ENCODE measurements at places on chromosomes 7 and 10.

DNA sequence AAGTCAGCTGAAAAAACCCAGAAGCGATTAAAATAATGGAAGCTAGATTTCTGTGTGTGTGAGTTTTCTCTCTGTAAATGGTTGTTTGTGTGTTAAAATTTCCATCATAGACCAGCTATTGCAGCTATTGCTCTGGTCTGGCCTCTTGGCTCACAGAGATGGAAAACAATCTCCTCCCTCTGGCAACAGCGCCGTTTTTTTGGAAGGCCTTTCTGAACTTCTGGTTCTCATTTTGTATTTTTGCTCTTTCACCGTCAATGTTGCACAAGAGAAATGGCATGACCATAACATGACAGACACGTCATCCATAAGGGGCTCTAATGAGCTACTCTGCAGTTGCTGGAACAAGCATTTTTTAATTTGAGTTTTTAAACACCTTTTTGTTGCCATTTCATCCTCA, 91.0 kb downstream of the CUBN start:
- no peak for DNase-seq

DNA sequence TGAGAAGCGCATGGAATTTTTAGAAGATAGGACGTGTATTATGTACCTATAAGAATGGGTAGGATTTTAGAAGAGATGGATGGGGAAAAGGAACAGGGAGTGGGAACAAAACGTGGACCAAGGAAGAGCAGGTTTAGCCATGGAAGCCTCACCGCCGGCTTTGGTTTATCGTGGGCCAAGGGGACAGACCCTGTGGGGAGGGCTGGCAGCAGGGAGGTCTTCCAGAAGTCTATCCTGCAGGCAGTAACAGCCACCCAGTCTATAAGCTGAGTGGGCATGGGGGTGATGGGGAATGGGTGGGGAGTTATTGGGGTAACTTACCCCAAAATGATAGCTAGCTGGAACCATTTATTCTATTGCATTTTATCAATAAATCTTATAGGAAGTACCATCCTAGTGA, 44.9 kb downstream of the IKZF1 start:
- DNase-seq: no peak

DNA sequence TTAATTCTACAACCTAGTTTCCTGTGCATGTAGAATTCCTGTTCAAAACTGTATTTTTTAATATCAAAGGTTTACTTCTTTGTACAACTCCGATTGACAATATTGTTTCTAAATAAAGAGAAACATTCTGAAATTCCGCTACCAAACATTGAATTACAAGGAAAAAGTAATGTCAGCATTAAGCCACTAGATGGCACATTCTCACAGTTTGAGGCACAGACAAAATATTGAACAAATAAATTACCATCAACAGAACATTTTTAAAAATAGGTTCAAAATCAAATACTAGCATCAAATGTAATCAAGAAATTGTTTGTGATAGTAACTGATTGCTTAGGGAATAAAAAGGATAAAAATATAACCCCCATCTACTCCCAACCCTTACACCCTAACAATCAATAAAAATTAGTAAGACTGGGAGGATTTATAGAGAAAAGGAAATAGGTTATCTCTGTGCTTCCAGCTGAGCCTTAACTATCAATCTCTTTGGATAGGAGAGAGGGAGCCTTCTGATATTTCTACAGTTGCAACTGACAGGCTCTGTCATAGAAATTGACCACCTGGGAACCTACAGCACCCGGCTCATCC, 86.6 kb upstream of the C7orf33 start:
- DNase-seq: no peak

- DNase-seq: no peak
These were observed 9.8 kb downstream of the ALOX5 start for GRCh38 chr10:45383682-45384330.

GRCh38 chr10:122570920-122571319, 10.4 kb downstream of the DMBT1 start:
- DNase-seq: no peak

DNA sequence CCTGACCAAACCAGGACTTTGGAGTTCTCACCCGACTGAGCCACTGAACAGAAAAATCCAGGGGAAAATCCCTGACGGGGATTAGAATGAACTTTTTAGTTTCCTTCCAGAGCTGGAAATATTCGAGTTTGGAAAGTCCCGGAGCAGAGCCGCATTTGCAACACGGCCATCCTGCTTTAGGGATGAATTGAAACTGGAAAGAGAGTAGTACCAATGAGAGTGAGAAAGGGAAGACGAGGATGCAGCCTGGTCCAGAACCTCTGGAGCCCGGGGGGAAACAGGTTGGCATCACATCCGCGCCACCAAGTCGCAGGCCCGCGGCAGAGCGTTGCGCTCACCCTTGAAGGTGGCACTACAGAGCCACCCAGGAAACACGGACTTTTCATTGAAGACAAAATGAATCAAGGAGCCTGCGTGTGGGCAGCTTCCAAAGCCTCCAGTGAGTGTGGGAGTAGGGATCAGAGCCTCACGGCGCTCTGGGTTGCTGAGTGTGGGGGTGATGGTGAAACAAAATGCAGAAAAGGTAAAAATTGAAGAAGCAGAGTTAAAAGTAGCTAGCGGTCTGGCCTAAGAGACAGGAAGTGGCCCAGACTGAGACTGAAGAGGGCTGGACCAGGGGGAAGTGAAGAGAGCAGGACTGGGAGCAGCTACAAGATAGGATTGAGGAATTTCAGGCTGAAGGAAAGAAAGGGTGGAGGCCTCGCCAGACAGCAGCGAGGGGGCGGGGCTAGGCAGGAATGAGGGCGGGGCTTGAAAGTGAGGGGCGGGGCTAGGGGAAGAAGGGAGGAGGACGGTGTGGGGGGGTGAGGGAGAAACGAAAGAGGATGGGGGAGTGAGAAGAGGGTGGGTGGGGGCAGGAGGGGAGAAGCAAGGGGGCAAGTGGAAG, 1.8 kb downstream of the SMURF1 start:
- peak; percentile 53 for DNase-seq

DNA sequence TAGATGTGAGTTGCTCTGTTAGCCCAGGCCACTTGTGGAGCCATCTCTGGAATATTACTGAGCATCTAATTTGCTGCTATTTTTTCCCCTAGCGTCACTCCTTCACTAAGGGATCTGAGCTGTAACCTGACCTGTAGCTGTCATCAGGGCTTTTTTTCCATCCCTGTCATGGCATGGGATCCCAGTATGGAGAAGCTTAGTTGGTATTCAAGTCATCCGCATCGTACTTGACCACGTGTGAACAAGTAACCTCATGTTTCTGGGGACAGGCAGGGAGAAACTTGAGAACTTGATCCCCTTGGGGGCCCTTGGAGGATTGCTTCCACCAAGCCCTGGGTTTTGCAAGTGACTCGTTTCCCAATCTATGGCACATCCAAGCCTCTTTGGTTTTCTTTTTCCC, 474.4 kb upstream of the GALNT17 start:
- DNase-seq: no peak

DNA sequence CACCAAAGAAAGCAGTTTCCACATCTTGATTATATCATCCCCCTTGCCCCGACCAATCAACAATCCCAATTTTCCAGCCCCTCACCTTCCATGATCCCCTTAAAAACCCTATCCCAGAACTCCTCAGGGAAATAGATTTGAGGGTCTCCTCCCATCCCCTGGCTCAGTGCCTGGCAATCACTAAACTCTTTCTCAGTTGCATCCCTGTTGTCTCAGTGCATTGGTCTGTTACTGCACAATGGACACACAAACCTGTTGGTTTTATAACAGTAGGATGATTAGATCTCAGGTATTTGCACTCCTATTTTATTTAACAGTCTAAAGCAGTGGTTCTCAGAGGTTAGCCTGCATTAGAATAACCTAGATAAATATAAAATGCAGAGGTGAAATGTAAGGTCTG, 45.2 kb upstream of the RELN start:
- no peak for DNase-seq

- no peak for DNase-seq
These were observed 829.0 kb downstream of the TNS3 start for GRCh38 chr7:46752881-46753366.

DNA sequence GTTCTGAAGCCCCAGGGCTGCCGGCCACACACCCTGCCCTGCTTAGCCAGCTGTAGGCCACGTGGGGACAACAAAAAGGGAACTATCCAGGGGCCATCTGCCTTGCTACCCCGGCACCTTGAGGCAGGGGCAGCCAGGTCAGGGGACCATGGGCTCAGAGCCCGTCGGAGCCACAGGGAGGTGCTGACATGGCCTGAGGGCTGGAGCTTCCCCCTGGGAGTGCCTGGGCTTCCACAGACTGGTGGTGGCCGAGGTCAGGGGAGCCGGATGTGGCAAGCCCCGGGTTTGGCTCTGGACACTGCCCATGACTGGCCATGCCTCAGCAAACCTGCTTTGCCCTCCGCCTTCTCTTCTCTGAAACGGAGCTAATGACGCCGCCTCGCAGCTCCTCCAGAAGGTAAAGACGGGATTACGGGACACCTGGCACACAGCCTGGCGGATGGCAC, 178.5 kb downstream of the EBF3 start:
- no peak for DNase-seq

GRCh38 chr7:85522070-85522469, 335.2 kb upstream of the SEMA3D start:
- DNase-seq: no peak

GRCh38 chr7:1611708-1612241, 41.9 kb upstream of the PSMG3 start:
- DNase-seq: no peak

GRCh38 chr10:78461333-78461732, 427.7 kb downstream of the RPS24 start:
- no peak for DNase-seq

DNA sequence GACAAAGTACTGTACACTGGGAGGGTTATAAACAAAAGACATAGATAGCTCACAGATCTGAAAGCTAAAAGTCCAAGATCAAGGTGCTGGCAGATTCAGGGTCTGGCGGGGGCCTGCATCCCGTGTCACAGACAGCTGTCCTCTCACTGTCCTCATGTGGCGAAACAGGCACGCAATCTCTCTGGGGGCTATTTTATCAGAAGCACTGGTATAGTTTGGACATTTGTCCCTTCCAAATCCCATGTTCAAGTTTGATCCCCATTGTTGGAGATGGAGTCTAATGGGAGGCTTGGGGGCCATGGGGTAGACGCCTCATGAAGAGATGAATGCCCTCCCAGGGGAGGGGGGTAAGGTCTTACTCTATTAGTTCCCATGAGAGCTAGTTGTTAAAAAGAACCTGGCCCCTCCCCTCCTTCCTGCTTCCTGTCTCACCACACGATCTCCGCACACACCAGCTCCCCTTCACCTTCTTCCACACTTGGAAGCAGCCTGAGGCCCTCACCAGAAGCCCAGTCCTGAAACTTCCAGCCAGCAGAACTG, 72.5 kb upstream of the UCN3 start:
- no peak for DNase-seq

- no peak for DNase-seq
These were observed 47.9 kb upstream of the ITPRID1 start for GRCh38 chr7:31466036-31466435.

DNA sequence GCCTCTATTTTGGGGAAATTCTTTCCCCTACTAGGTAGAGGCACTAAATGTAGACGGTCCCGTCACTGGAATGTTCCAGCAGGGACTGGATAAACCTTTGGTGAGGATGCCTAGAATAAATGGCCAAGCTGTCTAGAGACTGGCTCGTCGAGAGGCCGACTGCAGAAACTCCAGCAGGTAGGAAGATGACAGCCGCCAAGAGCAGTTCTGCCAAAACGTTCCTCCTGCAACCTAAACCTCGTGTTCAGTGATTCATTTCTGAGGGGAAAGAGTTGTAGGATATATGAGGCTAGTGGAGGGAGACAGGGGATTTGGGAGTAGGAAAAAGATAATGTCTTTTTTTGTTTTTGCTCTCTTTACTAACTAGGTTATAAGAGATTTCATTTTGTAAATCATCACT, 184.7 kb upstream of the GDF10 start:
- DNase-seq: no peak

- no peak for DNase-seq
These were observed 18.9 kb downstream of the IFT22 start for GRCh38 chr7:101302641-101303101.

DNA sequence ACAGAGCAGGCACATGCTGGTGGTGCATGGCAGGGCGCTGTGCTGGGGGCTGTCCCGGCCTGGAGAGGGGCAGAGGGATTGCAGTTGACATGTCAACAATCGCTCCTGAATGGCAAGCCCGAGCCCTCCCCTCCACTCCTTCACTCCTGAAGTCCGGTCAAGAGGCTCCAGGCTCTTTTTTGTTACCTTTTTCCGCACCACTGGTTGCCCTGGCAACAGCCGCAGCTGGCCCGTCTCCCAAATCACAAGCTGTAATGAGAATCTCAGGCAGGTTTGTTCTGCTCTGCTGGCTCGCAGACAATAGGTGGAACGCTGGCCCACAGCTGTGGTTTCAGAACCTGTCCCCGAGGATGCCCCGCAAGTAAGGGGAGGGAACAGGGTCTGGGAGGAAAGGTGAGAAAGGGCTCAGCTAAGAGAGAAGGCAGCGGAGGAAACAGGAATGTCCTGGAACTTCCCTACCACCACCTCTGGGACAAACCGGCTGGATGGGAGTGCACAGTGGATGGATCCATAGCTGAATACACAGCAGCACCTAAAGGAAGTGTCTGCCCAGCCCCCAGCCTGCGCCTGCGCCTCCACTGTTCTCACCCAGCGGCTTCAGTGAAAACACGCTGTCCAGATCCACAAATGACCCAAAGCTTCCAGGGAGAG, 58.9 kb downstream of the CALML3 start:
- DNase-seq: no peak

- DNase-seq: no peak
These were observed 212.2 kb downstream of the CUX1 start for GRCh38 chr7:102029616-102030015.

DNA sequence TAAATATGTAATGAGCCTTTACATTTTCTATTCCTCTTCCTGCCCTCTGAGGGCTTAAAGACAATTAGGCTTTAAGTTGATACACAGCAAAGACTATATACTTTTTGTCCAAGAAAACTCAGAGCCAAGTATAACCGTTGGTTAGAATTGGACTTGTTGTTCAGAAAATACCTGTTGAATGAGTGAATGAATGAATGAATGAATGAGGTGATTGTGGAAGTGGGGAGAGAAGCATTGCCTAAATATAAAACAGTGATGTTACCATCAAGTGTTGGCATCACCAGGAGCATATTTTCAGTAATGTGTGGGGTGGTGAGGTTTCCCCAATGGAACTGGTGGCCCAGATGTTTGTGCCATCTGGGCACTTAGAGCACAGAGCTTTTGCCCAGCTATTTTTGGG, 106.9 kb downstream of the AOAH start:
- no peak for DNase-seq

DNA sequence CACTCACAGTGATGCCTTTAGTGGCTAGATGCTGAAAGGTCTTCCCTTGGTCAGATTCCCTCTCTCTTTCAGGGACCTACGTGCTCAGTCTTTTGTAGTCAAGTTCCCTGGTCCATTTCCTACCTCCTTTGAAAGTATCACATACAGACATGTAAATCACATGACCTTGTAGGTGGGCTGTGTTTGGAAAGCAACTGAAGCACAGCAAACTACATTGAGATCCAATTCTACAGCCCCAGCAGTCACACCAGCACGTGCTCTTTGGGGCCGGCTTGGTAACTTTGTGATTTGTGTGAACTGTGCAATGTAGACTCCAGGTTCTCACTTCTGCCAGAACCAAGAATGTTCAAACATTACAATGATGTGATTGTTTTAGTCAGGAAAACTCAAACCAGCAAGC, 89.7 kb upstream of the PLPP4 start:
- no peak for DNase-seq

All from stimulated activated CD4-positive, alpha-beta T cell treated with anti-CD3 and anti-CD28 coated beads, Interleukin-15, amount 100 ng/mL, for 1 hour (primary cell).